ENCODE measurements at places on chromosomes 3 and 15. TPM values are rescaled to one million over a fixed set of nuclear protein-coding genes. Genes with fewer than 3 reads are reported as not detected.

ROBO2 gene
- 9.9 TPM for total RNA-seq

MESP2 gene
- total RNA-seq, result not detected

CPNE4 gene
- total RNA-seq, result 0.12 TPM

UROC1 gene
- total RNA-seq, result not detected

GOLGA8B gene
- total RNA-seq, result 11.1 TPM

All from H4 (cell line).